Activated naive CD8-positive, alpha-beta T cell treated with anti-CD3 and anti-CD28 coated beads, Interleukin-2, amount 50 U/mL, for 16 hours (primary cell): ENCODE measurements at places on chromosomes 16 and 17.

DNA sequence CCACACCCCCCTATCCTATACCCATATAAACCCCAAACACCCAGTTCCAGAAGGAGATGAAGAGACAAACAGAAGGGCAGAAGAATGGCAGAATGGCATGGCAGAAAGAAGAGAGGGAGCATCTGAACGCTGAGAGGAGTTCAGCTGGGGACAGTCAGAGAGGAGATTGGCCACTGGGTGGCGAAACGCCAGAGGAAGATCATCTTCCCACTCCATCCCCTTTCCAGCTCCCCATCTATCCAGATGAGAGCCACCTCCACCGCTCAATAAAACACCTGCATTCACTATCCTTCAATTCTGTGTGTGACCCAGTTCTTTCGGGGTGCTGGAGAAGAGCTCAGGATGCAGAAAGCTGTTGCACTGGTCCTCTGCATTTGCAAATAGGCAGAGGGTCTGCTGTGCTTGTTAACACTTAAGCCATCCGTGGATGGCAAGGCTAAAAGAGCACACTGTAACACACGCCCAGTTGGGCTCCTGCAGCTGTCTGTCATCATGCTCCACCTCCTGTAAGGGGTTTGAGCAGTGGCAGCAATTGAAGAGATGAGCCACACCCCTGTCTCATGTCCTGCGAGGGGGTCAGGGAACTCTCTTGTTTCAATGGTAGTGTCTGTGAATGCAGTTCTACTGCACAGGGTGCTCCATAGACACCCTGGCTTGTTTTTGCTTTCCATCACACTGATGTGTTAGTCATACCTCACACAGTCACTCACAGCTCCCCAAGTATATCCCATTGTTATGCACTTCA, 1034.8 kb upstream of the RBFOX1 start:
- no peak for DNase-seq

- no peak for DNase-seq
Observed at GRCh38 chr16:47018223-47018891, 44.9 kb upstream of the DNAJA2 start.

- no peak for DNase-seq
Observed at GRCh38 chr17:47800686-47801085, 20.9 kb downstream of the OSBPL7 start.

DNA sequence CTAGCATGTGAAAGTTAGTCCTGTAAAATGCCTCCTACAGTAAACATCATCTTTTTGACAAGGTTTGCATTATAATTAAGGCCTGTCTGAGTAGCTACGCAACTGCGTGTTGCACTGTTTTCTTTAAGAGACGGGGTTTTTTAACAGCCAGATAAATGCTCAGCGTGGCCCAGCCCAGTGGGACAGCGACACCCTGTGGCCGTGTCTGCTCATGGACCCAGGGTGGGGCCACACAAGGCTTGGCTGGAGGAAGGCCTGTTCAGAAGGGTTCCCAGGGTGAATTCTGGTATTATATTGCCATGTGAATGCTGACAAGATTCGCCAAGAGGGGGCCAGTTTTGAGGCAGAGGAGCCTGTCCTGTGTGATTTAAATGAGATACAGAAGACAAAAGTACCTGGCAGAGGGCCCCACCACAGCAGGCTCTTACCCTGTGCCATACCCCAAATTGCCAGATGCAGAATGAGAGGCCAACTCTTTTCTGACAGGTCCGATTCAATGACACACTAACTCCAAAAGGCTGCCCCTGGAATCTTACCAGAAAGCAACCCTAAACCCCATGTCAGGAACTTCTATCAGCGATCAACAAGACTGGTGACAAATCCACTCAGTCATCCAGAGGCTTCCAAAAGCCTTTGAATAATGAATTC, 65.9 kb upstream of the IRX6 start:
- DNase-seq: no peak

DNA sequence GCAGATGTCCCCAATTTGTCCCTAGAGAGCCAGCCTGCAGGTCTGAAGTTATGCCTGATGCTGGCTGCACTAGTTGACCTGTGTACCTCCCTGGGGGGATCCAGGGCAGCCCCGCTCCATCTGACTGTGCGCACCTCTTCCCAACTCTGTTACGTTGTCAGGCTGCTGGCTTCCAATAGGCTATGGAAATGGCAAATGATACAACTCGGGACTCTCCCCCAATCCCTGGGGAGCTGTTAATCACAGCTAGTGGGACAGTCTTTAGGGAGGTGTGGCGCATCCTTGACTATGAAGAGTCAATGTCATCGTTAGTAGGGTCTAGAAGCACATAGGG, 30.1 kb downstream of the GPRC5B start:
- DNase-seq: no peak

- DNase-seq: no peak
Observed at GRCh38 chr16:87108941-87109340, 208.3 kb downstream of the C16orf95 start.

- no peak for DNase-seq
Observed at GRCh38 chr17:33948309-33948708, 306.8 kb upstream of the CCL2 start.

GRCh38 chr17:8222380-8222629, 11.9 kb upstream of the AURKB start:
- DNase-seq: no peak

DNA sequence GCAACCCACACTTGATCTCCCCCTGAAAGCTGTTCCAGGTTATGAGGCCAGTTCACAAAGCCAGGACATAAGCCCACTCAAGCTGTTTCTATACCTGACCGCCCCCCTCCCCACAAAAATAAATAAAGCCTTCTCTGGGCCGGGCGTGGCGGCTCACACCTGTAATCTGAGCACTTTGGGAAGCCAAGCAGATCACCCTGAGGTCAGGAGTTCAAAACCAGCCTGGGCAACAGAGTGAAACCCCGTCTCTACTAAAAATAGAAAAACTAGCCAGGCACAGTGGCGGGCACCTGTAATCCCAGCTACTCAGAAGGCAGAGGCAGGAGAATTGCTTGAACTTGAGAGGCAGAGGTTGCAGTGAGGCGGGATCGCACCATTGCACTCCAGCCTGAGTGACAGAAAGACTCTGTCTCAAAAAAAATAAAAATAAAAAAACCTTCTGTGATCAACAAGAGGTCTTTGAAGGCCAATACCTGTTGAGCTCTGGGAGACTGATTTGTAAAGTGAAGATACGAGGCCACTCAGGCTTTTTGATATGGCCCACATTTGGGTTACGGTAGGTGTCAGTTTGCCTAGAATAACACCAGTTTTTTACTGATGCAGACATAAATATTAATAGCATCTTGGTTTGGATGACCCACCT, 2.2 kb downstream of the KDM8 start:
- DNase-seq: no peak

GRCh38 chr16:88686439-88687253, at the start of gene SNAI3:
Gene SNAI3 (minus strand): TSS chr16:88686507. CDS start chr16:88686406, 101 bp downstream.
- peak; percentile 66 for DNase-seq

GRCh38 chr16:58026139-58026704, 668 bp downstream of the MMP15 start:
- DNase-seq: no peak

DNA sequence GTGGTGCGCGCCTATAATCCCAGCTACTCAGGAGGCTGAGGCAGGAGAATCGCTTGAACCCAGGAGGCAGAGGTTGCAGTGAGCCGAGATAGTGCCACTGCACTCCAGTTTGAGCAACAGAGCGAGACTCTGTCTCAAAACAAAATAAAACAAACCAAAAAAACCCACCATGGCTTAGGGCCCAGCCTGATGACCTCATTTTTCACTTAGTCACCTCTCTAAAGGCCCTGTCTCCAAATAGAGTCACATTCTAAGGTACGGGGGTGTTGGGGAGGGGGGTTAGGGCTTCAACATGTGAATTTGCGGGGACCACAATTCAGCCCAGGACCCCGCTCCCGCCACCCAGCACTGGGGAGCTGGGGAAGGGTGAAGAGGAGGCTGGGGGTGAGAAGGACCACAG, 1.4 kb upstream of the STH start:
- DNase-seq: no peak

DNA sequence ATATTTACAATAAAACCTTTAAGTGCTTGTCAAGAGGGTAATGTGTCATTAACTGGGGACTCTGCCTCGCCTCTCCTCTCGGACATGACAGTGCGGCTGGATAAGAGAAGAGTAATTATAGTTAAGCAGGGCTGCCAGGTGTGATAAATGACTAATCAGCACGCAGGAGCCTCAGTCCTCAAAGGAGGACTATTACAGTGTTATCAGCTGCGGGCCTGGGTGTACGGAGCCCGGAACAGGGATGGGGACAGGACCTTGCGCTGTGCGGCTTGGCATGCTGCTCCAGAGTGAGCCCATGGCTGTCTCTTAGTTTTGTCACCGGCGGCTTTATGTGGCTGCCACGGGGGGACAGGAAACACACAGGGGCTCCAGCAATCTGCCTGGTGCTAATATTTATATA, 607.2 kb downstream of the MAF start:
- DNase-seq: no peak

DNA sequence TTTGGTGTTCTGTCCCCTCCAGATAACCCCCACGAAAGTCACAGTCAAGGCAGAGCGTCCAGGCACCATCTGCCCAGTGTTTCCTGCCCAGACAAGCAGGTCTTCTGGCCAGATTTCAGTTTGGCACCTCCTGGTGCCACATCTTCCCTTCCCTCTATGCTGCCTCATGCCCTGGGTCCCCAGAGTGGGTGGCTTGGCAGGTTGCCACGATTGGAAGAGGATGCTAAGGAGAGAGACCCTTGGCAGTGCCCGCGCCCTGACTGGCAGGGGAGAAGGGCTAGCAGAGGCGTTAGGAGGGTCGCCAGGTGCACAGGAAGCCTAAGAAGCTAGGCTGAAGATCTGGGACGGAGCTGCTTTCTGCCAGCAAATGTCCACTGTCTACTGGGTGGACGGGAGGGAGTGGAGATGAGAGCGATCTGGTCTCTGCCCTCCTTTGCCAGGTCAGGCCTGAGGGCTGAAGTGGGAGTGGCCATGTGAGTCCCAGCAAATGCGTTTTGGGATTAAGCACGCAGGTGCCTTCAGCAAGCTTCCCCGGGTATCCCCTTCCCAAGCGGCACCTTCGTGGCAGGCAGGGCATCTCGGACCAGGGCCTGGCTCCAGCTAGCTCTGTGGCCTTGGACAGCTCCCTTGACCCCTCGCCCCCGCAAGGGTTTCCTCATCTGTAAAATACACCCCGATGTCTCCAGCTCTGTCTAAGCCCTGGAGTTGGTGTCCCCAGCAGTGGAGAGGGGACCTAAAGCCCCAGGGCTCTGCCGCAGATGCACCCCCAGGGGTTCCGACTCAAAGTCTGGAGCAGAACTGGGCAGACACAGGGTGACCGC, 13.4 kb upstream of the CD300A start:
- DNase-seq: no peak

GRCh38 chr16:46774743-46775177, 26.6 kb upstream of the MYLK3 start:
- no peak for DNase-seq

DNA sequence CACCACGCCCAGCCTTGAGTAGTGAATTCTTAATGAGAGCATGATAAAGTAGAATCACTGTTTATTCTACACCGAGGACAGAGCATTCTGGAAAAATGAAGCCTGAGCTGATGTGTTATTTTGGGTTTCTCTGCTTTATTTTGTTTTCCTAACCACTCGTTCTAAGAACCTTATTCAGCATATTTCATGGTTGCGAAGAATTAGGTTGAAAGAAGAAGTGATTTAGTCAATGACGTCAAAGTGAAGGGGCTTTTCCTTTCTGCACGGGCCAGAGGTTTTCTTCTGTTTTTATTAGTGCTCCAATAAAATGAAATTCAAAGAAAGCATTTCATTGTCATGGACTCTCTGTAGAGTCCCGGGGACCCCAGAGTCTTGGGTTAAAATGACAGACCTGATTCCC, 178.5 kb downstream of the MAF start:
- DNase-seq: no peak

- no peak for DNase-seq
Observed at GRCh38 chr17:80445726-80446110, 30.7 kb downstream of the NPTX1 start.

- no peak for DNase-seq
Observed at GRCh38 chr17:60606036-60606435, 6.0 kb downstream of the PPM1D start.

DNA sequence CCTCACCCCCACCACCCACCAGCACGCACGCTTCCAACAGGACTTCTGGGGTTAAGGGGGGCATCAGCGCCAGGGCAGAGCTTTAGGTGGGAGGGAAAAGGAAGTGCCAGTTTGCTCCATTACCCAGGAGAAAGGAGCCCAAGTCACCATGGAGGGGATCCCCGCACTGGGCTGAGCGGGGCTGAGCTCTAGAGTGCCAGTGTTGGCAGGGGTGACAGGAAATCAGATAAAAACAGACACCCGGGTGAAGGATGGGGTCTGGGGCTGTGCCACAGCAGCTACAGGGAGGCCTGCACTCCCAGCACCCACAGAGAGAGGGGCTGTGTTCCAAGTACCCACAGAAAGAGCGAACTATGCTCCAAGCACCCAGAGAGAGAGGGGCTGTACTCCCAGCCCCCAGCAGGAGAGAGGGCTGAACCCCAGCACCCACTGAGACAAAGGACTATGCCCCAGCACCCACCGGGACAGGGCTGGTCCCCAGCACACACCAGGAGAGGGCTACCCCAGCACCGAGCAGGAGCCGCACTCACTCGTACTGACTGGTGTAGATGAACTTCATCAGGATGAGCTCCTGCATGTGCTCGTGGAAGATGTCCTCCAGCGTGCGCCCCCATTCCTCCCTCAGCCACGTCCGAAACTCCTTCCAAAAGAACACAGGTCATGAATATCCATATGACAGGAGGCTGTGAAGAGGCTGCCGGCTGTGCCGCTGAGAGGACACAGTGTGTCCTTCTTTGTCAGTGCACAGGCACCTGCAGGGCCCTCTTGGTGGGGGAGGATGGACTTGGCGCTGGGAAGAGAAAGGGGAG, 18.6 kb upstream of the C16orf95 start:
- no peak for DNase-seq

DNA sequence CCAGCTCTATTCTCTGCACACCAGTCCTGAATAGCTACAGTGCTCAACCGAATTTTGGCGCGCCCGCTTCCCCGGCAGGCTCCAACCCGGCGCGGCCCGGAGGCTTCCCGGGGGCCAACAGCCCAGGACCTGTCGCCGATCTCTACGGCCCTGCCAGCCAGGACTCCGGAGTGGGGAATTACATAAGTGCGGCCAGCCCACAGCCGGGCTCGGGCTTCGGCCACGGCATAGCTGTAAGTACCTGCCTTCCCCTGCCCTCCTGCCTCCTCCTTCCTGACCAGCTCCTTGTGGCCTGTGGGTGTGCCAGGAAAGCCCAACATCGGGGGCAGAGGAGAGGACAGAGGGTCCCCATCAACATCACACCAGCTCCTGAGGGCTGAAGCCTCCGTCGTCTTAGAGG, 70.2 kb downstream of the CCDC182 start:
- DNase-seq: no peak
